GM23338 (cell line): ENCODE measurements at places on chromosomes 6 and 20. TPM values are rescaled to one million over a fixed set of nuclear protein-coding genes. Genes with fewer than 3 reads are reported as not detected.

Gene MUC22
- not detected in 2 replicates for polyA plus RNA-seq

Gene PBOV1
- not detected in 2 replicates for polyA plus RNA-seq

Gene MEA1
- 205 and 215 TPM in 2 replicates for polyA plus RNA-seq

Gene CST4
- polyA plus RNA-seq: not detected in 2 replicates

Gene EPB41L1
- polyA plus RNA-seq: 24.1 and 29.9 TPM in 2 replicates

Gene COL9A1
- polyA plus RNA-seq: 13.8 and 16.0 TPM in 2 replicates

Gene ITPR3
- polyA plus RNA-seq: 7.1 and 7.3 TPM in 2 replicates

DNA sequence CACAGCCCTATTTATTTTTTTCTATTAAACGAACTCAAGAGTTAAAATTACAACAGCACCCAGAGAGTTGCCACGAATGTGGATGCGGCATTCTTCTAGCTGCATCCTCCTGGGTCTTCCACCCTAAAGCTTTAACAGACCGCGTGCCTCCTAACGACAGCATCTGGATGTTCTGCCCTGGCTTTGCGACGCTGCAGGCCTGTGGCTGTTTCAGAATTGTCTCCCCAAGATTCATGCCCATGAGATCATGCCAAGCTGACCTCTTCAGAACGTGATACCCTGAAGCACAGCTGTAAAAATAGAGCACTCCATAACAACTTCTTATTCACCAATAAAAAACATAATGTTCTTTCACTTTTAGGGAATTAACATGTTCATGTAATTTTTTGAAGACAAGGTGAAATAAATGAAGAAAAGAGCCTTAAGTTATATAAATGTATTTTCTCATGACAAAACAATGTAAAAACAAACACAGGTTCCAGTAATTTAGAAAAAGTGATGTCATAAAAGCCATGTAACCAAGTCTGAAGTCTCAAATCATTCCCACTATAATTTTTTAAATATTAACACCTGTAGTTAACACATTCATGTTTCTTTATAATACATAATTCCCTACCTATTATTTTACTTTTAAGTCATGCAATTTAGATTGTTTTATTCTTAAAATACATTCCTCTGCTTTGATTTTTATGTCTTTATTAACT is 26.5 kb downstream of the HIVEP2 start:
- no peak overlapping the region for H3K27ac ChIP-seq
- no peaks in the 10 kb centered on the region for H3K36me3 ChIP-seq
- no peak overlapping the region for H3K4me3 ChIP-seq
- DNase-seq: no peak
- no peaks in the 10 kb centered on the region for H3K27me3 ChIP-seq

DNA sequence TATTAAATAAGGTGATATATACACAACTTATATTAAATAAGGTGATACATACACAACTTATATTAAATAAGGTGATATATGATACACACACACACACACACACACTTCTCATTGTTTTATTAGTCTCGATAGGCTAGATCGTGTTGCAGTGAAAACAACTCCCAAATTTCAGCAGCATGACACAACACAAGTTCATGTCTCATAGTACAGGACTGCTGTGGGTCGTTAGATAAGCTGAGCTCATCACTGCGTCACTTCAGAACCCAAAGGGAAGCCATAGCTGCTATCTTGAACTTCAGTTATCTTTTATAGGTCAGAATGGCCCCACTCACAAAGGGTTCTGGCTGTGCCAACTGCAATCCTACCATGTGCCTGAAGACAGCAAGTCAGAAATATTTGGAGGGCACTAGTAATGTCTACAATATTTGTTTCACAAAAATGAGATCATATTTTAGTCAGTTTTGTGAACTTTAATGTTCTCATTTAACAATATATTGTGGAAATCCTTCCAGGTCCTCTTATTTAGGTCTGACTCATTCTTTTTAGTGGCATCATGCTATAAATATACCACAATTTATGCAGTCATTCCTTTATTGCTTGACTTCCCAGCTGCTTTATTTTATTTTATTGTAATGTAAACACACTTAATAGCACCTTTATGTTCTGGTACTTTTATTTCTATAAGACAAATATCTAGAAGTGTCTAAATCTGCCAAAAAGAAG is 290.2 kb downstream of the PHACTR1 start:
- peaks cover 4% of the 10 kb centered on the region for H3K4me1 ChIP-seq
- no peak overlapping the region for H3K4me3 ChIP-seq
- H3K27me3 ChIP-seq: peaks cover 10% of the 10 kb centered on the region
- no peaks in the 10 kb centered on the region for H3K36me3 ChIP-seq

GRCh38 chr20:2524709-2525506 is 11.5 kb upstream of the TMC2 start:
- no peaks in the 10 kb centered on the region for H3K4me1 ChIP-seq
- peak overlapping the region; percentile 86 for H3K4me3 ChIP-seq
- no peaks in the 10 kb centered on the region for H3K36me3 ChIP-seq

- no peak for DNase-seq
- H3K36me3 ChIP-seq: no peaks in the 10 kb centered on the region
Observed at GRCh38 chr6:49463612-49463967, 420 bp downstream of the CENPQ start.

- peak; percentile 16 for DNase-seq
- peaks cover 21% of the 10 kb centered on the region for H3K4me1 ChIP-seq
- no peak overlapping the region for H3K4me3 ChIP-seq
Observed at GRCh38 chr6:78670802-78671201, 196.5 kb upstream of the IRAK1BP1 start.

DNA sequence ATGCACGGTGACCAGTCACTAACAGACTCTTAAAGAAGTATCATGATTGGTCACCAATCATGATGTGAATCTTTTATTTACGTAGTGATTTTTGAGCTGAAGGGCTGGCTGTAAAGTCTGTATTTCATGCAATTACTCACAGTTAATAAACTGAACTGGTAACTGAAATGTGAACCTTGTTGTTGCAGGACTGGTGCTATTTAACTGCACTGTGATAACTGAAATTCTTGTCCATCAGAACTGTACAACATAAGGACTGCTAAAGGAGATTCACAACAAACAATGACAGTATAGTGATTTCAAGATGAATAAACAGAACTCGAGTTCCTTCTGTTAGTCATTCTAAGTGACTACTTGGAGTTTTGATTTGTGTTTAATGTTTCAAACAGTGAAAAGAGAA is 316.6 kb downstream of the TPBG start:
- H3K4me3 ChIP-seq: no peak overlapping the region
- H3K27me3 ChIP-seq: no peaks in the 10 kb centered on the region
- no peak for DNase-seq
- no peaks in the 10 kb centered on the region for H3K36me3 ChIP-seq

- peak; percentile 49 for DNase-seq
- H3K4me1 ChIP-seq: peaks cover 62% of the 10 kb centered on the region
Observed at GRCh38 chr6:148969603-148970061, 222.8 kb downstream of the UST start.

DNA sequence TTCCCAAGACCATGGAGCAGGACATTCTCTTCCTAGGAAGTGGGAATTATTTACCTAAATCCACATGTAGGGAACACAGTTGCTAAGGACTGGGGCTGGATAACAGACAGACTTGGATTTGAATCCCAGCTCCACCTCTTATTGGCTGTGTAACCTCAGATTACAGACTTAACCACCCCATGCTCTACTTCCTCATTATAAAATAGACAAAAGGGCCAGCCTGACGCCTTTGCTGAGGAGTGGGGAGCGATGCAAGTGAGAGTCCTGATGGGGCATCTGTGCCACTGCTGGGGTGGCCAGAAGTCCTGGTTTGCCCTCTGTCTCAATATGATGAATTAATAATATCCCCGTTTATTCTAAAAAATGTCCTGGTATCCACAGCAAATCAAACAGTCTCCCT is 46.8 kb downstream of the SPATA2 start:
- no peak overlapping the region for H3K27ac ChIP-seq
- peaks cover 7% of the 10 kb centered on the region for H3K4me1 ChIP-seq
- H3K27me3 ChIP-seq: no peaks in the 10 kb centered on the region
- H3K36me3 ChIP-seq: no peaks in the 10 kb centered on the region
- DNase-seq: no peak

- H3K27me3 ChIP-seq: no peaks in the 10 kb centered on the region
- no peak for DNase-seq
- no peaks in the 10 kb centered on the region for H3K36me3 ChIP-seq
- no peak overlapping the region for H3K4me3 ChIP-seq
- no peaks in the 10 kb centered on the region for H3K4me1 ChIP-seq
Observed at GRCh38 chr6:122569230-122569771, 40.9 kb upstream of the PKIB start.

GRCh38 chr20:60820149-60820548 is 431.9 kb upstream of the CDH4 start:
- no peak overlapping the region for H3K4me3 ChIP-seq
- H3K27ac ChIP-seq: no peak overlapping the region
- no peaks in the 10 kb centered on the region for H3K27me3 ChIP-seq
- H3K4me1 ChIP-seq: no peaks in the 10 kb centered on the region

GRCh38 chr6:36722365-36722764 is 24.7 kb downstream of the RAB44 start:
- DNase-seq: no peak
- H3K36me3 ChIP-seq: no peaks in the 10 kb centered on the region
- H3K27me3 ChIP-seq: no peaks in the 10 kb centered on the region
- H3K4me3 ChIP-seq: no peak overlapping the region
- no peak overlapping the region for H3K27ac ChIP-seq
